ENCODE measurements at places on chromosomes 7 and 10.
A peak's percentile ranks its signal among the peaks of the same experiment; 100 is the strongest.

DNA sequence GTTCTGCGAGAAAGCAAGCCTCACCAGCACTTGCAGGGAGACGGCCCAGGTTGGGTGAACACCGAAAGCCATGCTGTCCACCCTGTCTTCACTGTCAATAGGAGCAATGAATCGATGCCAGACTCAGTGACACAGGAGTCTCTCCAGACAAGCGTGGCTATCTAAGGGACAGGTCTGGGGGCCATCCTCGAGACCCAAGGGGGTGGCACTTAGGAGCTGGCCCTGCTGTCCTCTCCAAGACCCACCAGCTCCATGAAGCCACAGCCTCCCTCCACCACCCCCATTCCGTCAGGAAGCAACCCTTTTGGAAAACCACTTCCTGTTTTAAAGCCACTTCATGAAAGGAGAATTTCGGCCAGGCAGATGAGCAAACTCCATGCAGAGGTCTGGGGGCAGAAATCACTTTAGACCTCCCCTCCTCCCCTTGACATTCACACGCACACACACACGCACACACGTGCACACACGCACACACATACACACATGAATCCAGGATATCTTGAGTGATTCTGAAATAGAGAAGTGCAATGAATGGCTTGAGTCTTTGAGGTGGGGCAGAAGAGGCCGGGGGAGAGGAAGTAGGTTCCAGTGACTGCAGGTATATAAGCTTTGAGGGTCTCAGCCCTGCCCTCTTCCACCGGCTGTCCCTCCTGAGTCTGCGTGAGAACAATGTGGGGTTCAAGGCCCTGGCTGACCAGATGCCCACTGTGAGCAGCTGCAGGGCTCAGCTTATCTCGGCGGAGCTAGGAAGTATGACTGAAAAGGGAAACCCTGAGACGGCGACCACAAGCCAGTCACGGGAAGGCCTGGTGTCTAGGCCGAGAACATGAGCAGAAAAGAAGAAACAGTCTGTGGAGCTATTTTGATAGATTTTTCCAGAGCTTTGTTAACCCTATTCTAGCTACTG, 25.0 kb downstream of the RGS10 start:
- peak; percentile 27 for DNase-seq

DNA sequence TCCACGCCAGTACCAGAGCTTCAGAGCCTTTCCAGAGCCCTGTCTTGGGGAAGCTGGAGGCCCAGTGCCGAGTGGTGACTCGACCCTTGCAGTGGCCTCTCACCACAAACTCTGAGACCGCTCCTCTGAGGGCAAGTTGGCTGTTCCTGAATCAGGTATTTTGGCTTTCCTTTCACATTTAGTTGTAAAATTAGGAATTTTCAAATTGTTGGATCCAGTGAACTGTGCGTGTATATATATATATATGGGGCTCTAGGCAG, 128.7 kb upstream of the UNC5B start:
- DNase-seq, result no peak

DNA sequence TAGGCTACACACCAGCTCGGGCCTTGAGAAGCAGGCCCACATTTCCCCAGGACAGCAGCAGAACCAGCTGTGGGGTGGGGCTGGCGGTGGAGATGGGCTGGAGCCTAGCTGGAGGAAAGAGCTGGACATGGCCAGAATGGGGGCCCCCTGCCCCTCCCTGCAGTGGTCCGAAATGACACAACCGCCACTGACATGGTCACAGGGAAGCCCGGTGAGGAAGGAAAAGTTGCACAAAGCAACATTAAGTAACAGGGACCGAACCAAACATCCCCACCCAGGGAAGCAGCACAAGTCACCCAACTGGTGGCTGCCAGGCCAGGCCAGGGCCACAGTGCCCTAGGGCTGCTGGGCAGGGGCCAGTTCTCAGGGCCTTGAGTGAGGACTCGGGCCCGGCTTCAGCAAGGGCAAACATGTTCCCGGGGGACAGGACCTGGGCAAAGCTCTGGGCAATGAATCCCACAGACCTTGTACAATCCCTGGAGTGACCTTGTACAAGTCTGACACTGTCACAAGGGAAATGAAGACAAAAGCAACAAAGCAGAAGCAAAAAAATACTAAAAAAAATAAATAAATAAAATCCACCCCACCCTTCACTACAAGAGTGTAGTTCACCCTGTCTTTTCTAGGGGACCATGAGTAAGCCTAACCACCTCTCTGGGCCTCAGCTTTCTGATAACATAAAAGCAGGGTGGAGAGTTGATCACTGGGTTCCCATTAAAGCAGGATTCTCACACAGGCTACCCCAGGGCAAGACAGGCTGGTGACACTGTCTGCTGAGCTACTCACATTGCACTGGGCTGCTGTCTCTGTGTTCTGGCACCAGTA, 33.0 kb downstream of the PSAP start:
- no peak for DNase-seq

- no peak for DNase-seq
These were observed 790.8 kb upstream of the KCND2 start for GRCh38 chr7:119482209-119482608.

GRCh38 chr7:37952240-37952639, 31.8 kb downstream of the EPDR1 start:
- DNase-seq, result no peak

GRCh38 chr7:88772776-88773175, 13.3 kb downstream of the ZNF804B start:
- no peak for DNase-seq

GRCh38 chr10:12403119-12403518, 53.8 kb downstream of the CAMK1D start:
- DNase-seq, result no peak

- DNase-seq, result no peak
These were observed 62.7 kb upstream of the ZPBP start for GRCh38 chr7:50155755-50156154.

DNA sequence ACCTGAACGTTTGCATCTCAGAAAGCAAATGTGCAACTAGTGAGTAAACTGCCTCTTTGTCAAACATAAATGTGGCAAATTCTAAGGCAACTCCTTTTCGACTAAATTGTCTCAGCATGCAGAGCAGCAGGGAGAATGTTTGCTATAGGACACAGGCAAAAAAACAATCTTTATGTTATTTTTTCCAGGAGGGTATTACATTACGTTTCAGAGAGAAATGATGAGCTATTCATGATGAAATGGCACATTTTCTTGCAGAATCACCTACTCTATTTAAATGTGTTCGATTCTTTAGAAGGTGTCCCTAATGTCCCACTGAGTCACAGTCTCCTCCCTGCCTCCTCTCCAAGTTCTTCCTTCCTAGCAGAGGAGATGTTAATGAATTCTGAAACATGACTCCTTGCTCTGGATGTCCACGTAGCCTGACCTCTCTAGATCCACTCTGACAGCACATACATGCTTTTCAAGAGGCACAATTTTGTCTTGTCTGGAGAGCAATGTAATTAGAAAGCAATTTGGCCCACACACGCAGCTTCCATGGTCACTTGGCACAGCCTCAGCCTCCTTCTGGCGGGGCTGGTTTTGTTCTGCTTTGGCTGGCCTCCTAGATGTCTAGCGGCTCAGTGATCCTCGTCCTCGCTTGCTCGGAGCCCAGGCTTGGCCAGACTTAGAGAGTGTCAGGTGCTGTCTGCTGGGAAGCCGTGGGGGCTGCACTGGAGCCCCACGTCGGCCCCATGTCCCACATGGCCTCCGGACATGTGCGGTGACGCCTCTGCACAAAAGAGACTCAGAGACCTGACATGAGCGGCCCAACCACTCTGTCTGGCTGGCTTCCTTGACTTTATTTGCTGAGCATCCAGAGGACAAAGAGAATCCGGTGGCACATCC, 125.7 kb upstream of the ZNF438 start:
- DNase-seq, result no peak

DNA sequence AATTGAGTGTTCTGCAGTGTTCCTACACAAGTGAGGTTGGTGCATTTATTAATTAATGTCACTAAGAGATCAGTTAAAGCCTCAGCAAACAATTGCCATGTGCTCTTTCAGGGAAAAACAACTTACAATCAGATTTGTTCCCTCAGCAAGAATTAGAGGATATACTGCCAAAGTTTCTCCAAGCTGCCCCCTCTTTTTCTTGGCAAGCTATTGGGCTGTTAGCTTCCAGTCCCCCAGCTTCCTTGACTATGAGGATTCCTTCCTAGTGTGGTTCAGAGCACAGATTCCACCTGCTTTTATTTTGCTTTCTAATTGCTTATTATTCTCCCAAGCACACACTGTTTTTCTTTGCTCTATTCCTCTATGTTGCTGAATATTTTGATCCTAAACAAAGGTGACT, 112.7 kb downstream of the RBM20 start:
- no peak for DNase-seq

GRCh38 chr7:131537571-131537978, 18.9 kb downstream of the PODXL start:
- no peak for DNase-seq

- DNase-seq, result no peak
These were observed 11.1 kb upstream of the EMX2 start for GRCh38 chr10:117531371-117532002.

DNA sequence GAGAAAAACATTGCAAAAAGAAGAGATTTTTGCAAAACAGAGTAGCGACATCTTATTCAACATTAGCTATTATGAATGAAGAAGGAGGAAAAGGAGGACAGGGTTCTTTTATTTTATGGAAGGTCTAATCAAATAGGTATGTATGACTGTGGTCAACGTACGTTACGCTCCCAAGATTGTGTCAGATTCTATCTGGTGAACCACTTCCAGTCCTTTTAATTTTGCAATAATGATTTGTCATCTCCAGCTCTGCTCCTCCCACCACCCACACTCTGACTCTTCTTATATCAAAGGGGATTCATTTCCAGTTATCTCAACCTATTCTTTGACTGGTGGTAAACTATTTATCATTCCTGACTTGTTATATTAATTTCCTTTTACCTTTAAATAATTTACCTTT, 259.9 kb downstream of the CACNA2D1 start:
- DNase-seq, result no peak

- DNase-seq, result no peak
These were observed 69.9 kb downstream of the FOXL3 start for GRCh38 chr7:359766-360361.

GRCh38 chr7:74455928-74456327, 2.2 kb downstream of the GTF2IRD1 start:
- DNase-seq, result no peak

GRCh38 chr7:38027884-38028455, 107.5 kb downstream of the EPDR1 start:
- DNase-seq, result no peak

DNA sequence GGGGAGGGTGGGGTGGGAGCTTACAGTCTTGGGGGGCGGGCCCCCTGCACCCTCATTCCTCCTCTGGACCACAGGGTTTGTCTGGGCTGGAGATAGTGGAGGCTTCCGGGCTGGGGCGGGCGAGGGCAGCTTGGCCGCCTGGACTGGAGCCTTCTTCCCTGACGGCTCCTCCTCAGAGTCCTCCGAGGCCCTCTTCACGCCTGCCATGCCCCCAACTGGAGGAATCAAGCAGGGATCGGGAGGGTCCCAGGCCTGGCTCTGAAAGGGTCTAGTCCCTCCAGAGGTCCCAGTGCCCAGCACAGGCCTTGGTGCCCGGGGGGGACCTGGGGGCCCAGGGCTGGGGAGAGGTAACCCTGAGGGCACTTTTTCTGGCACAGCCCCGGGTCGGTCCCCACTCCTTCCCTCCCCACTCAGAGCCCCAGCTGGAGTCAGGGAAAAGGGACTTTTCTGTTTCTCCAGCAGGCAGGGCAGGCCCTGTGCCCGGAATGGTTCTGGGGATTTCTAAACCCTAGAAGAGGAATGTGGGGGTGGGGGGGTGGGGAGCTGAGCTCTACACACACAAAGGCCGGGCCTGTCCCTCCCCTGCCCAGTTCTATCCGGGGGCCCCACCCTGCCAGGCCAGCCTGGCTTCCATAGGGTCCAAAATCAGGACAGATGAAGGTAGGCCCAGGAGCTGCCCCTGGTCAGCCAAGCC, 11.6 kb downstream of the MICALL2 start:
- no peak for DNase-seq

DNA sequence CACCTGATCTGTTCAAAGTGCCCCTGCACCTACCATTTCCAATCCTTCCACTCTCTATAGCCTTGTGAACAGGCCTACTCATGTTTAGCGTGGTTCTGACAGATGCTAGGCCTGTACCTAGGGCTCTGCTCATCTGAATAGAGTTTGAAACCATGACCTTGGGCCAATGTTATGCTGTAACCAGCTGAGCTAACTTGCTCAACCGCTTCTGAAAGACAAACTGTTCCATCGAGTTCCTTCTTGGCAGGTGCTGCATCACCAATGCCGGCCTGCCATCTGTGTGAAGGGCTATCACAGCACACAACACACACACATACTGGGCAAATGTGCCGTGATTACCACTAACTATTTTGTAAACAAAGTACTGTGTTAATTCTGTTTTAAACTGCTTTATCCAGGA, 419.0 kb upstream of the GALNT17 start:
- DNase-seq, result no peak

GRCh38 chr10:69124563-69125268, 738 bp downstream of the VPS26A start:
- DNase-seq, result peak; percentile 11

- no peak for DNase-seq
These were observed 203.1 kb downstream of the ZMYND11 start for GRCh38 chr10:338171-339037.
